ENCODE measurements at places on chromosomes 4 and X.

DNA sequence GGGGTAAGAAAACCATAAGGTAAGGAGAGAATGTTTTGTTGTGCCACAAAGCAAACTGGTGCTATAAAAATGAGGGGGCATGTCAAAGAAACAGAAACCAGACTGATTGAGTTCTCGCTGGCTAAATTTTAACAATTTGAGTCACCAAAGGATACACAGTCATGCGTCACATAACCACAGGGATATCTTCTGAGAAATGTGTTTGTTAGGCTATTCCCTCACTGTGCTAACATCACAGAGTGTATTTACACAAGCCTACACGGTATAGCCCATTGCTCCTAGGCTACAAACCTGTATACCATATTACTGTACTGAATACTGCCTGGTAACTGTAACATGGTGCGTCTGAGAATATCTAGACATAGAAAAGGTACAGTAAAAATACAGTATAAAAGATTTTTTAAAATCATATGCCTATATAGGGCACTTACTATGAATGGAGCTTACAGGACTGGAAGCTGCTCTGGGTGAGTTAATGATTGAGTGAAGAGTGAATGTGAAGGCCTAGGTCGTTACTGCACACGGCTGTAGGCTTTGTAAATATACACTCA is 50.1 kb downstream of the FBXW7 start:
- DNase-seq: peak; percentile 81

DNA sequence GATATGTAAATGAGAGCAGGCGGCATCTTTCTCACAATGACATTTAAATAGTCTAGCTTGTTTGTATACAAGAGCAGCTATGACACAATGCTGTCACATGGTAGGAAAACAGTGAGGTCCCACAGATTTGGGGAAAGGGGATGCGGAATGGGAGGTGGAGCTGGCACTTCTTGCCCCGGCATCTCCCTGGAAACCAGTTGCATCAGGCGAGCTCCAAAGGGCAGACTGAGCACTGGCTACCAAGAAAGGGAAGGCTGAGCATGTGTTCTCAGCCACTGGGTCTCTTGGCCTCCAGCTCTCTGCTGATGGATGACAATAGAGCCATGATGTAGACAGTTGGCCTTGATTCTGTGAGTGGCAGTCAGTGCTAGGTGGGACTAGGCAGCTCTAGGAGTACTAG is 109.0 kb downstream of the UCHL1 start:
- no peak for DNase-seq

DNA sequence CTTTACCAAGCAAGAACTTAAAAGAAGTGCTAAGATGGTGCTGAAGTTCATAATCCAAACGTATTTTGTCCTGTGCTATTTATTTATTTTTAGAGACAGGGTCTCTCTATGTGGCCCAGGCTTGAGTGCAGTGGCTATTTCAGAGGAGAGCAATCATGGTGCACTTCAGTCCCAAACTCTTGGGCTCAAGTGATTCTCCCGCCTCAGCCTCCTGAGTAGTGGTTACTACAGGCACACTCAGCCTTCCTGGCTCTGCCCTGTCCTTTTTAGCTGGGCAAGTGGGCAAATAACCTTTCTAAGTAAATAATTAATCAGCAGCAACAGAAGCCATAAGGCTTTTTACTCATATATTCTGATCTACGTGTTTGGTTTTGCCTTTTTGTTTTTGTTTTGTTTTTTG is 2.6 kb downstream of the NSD2 start:
- DNase-seq: no peak

GRCh38 chr4:132540268-132540667 is 608.8 kb upstream of the PCDH10 start:
- no peak for DNase-seq

All from epithelial cell of esophagus (primary cell).